ENCODE measurements at places on chromosomes 4 and X.
A peak's percentile ranks its signal among the peaks of the same experiment; 100 is the strongest.

- DNase-seq = no peak
These were observed 90.7 kb upstream of the MCF2 start for GRCh38 chrX:139798701-139799100.

DNA sequence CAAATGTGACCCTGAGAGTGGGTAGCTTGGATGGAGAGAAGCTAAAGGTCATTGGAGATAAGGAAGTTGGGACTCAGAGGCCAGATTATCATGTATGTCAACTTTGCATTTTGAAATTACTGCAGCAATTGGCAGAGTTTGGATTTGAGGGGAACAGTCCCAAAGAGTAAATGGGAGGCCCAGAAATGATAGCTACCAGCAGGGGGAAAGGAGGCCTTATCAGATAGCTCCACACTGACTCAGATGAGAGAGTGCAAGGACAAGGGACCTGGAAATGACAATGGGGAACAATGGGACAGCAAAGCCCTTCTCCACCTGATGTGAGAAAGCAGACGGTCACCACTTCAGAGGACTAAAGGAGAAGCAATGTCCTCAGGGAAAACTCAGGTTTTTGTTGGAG lies 201.5 kb upstream of the JADE1 start:
- DNase-seq = no peak

- DNase-seq = no peak
These were observed 66.7 kb downstream of the STAG2 start for GRCh38 chrX:124028182-124028581.

DNA sequence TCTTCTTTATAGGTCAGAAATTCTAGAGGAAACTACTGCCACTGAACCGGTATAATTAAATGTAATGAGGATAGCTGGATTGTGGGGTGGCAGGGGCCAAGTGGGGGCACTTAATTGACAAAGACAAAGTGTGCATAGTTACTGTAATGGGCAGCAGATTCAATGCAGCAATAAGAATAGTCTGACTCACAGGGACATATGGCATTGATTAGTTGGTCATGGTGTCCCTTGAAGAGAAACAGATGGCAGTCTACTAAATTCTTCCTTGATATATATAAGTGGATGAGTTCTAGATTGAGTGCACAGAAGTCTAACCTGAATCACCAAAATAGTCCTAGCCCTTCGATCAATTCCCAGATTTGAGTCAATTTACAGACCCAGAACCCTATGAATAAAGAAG lies 31.6 kb downstream of the ETDC start:
- DNase-seq = peak; percentile 30

- DNase-seq = no peak
These were observed 26.5 kb upstream of the SPANXN4 start for GRCh38 chrX:142999199-142999701.

- peak; percentile 74 for DNase-seq
These were observed 3.7 kb upstream of the C4orf36 start for GRCh38 chr4:86895692-86896488.

DNA sequence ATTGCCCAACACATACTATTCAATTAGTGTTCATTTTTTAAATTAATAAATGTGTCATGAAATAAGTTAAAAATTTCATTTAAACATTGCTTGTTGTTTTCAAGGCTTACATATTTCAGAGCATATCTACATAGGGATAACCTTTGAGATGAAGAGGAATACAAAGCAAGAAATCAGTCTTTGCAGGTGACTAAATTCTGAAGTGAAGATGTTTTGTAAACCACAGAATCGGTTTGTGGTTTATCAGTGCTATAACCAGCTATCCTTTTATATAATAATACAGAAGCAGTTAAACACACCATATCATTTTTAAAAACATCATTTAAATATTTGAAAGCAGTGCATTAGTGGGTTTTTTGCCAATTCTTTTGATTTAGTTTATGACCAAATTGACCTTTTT lies 26.9 kb downstream of the FAM241A start:
- no peak for DNase-seq

GRCh38 chr4:1451752-1452122 lies 45.5 kb upstream of the NKX1-1 start:
- no peak for DNase-seq

Data from NCI-H69 (cell line).